ENCODE measurements at places on chromosomes 1 and 21. TPM values are rescaled to one million over a fixed set of nuclear protein-coding genes. Genes with fewer than 3 reads are reported as not detected.

DNA sequence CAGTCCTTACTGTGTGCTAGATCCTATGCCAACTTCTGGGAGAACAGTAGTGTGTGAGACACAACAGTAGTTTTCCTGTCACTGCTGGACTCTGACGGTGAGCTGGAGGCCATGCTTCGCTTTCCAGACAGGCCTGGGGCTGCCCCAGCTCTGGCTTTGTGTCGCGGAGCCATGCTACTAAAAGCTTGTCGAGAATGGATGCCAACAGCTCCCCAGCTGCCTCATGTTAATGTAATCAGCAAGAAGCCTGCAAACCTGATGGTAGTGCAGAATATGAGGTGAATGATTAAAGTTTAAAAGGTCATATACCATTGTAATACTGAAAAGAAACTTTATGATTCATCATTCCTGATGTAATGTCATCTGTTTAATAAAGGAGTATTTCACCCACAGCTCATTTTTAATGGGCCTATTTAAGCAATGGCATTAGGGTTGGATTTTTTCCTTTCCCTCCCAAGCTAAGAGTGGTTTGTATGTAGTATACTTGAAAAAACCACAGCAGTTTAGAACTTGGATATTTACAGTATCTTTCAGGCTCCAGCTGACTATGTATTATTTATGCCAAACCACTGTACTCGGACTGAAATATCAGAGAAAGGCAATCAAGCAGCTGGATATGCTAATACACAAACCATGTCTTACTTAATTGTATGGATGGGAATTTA is 343.0 kb downstream of the NUF2 start:
- DNase-seq: no peak

TMEM61 gene
- total RNA-seq: not detected

GRCh38 chr1:63773496-63773814 is 362 bp upstream of the ROR1 start:
- DNase-seq: no peak

DNA sequence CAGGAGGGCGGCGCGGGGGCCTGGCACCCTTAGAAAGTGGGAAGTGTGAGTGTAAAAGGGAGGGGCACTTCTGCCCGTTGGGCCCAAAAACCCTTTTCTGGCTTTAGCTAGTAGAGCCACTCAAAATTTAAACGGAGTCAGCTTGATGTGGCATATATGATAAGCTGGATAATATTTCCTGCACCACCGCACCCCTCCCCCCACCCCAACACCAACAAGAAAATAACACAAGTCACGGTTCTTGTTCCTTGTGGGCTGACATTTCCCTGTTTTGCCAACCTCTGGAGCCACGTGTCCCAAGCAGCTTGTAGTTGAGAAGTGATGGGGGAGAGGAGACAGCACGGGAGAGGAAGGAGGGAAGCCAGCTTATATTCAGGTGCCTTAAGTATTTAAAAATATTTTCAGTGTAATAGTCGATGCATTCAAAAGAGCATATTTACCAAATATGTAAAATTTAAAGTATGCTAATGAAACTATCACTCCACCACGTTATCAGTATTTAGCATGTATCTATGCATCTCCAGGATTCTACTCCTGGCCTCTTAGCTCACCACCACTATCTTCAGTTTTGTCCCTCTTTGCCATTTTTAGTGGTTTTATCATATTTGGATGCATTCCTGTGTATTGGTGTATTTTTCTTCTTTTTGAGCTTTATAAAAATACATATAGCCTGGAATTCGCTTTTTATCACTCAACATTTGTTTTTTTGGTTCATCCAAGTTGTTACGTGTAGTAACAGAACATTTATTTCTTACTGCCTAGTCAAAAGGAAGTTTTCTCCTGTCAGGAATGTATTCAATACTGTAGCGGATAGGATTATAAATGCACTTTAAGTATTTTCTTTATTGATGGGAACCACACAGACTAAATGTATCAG is 773 bp upstream of the DDX59 start:
- no peak for DNase-seq

DNA sequence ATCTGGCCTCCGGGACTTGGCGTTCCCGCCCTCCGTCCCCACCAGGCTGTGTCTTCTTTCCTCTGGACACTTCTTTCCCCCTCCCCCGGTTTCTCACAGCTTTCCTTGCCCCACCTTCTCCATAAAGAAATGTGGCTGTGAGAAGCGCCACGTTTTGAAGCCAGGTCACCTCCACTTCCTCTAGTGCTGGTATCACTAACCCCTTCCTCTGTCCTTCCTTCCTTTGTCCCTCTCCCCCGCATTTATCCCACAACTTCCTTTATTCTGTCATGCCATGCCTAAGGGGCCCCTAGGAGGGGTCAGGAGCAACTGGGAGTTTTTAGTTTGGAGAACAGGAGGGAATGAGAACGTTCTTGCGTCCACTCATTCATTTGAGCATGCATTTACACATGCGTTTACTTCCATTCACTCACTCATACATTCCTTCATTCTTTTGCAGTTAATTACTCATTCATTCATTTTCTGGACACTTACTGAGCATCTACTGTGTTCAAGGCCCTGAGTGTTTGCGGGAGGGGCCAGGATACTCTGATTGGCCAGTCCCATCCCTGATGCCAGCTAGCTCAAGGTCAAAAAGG is 5.0 kb upstream of the ACOT11 start:
- DNase-seq: no peak

DNA sequence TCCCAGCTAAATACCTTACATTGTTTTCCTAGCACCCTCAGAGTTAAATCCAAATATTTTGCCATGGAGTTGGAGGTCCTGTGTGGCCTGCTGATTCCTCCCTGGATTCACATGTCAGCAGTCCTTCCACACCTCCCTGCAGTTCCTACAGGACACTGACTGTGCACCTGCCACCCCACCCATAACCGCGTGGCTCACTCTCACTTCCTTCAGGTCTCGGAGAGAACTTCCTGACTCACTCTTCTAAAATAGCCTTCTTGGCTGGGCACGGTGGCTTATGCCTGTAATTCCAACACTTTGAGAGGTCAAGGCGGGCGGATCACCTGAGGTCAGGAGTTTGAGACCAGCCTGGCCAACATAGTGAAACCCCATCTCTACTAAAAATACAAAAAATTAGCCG is 8.4 kb upstream of the CAMTA1 start:
- no peak for DNase-seq

GRCh38 chr1:172533513-172534151 is 682 bp downstream of the SUCO start:
- DNase-seq: no peak

TMEM35B gene
- 8.3 TPM for total RNA-seq

GRCh38 chr1:192983349-192983980 is 75.7 kb downstream of the UCHL5 start:
- no peak for DNase-seq

URB2 gene
- 3.5 TPM for total RNA-seq

DNA sequence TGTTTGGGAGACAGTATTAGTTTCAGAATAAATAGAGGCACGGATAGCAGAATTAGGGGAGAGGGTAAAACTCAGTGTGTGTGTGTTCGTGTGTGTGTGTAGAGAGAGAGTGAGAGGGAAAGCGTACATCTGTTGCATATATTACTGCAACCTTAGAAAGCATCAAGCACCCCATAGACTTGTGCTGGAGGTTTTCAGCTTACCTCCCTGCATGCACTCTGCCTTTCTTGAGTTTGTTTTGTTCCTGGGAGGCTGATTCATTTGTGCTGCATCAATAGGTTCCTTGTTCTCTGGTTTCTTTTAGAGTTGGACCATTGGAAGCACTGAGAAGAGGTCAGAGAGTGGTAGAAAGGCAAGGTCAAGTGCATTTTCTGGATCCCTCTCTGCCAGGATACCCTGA is 104.4 kb upstream of the KCNK1 start:
- DNase-seq: no peak

DMBX1 gene
- not detected for total RNA-seq

NHLH1 gene
- total RNA-seq: not detected

GRCh38 chr1:177571485-177572076 is 398.3 kb downstream of the SEC16B start:
- no peak for DNase-seq

SHISA4 gene
- total RNA-seq: 191 TPM

- DNase-seq: no peak
Observed at GRCh38 chr1:149997585-149998262, 12.8 kb downstream of the OTUD7B start.

DNA sequence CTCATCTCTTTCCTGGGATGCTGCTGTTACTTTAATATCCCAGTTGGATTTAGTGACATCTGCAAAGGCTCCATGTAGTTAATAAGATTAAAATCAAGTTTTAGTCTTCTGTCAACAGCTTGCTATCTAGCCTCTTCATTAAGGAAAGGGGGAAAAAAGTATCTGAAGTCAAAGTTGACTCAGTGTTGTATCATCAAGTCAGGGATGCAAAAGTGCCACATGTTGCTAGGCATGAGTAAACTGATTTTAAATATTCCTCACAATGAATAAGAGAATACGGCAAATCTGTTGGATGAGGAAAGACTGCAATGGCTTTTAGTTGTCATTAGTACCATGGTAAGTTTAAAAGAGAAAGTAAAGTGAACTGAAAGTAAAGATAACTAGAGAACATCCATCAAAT is 383.2 kb upstream of the ZRANB2 start:
- no peak for DNase-seq

- no peak for DNase-seq
Observed at GRCh38 chr21:14071902-14072734, 138.6 kb downstream of the LIPI start.
